ENCODE measurements at places on chromosomes 12 and 14. TPM values are rescaled to one million over a fixed set of nuclear protein-coding genes. Genes with fewer than 3 reads are reported as not detected.

The REP15 gene
- 1.0 TPM for total RNA-seq

The COX8C gene
- not detected for total RNA-seq

The MAP3K12 gene
- total RNA-seq = 4.7 TPM

The TAS2R42 gene
- not detected for total RNA-seq

The SDSL gene
- 0.52 TPM for total RNA-seq

The ADAM21 gene
- total RNA-seq = not detected

The POTEM gene
- not detected for total RNA-seq

Data from skeletal muscle tissue (tissue), 5 donors.